ENCODE measurements at places on chromosomes 11 and 22.

GRCh38 chr11:100756559-100756958, 69.5 kb downstream of the ARHGAP42 start:
- no peak for DNase-seq

DNA sequence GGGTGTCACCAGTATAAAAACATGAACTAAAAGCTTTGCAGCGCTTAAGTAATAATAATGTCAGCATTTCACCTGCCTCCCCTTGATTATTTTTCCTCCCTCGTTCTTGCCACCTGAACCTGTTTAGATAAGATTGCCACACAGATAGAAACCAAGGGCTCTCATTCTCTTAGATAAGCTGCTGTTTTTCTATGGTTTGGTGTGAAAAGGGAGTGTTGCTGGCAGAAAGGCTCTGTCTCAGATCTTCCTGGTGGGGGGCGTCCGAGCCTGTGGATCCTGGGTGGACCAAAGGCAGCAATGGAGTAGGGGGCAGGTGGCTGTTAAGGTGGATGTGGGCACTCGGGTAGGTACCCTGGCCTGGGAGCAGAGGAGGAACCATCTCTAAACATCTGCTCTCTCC, 147.5 kb downstream of the ST3GAL4 start:
- DNase-seq: no peak

DNA sequence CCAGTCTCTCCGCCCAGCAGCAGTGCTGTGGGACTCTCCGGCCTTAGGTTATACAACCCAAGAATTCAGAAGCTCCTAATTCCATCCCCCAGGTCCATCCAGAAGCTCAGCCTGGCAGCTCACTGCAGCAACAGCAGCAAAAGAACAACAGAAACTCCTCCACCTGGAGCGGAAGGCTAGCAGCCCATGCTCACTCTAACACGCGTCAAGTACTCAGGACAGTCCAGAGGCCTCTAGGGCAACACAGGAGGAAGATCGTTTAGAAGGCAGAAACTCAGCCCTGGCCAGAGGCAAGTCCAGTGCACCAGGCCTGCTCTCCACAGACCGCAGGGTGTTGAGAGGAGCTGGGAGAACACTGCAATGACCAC, 17.1 kb downstream of the PLA2G6 start:
- no peak for DNase-seq

- no peak for DNase-seq
Measured at GRCh38 chr11:76218449-76219178, 12.3 kb upstream of the WNT11 start.

DNA sequence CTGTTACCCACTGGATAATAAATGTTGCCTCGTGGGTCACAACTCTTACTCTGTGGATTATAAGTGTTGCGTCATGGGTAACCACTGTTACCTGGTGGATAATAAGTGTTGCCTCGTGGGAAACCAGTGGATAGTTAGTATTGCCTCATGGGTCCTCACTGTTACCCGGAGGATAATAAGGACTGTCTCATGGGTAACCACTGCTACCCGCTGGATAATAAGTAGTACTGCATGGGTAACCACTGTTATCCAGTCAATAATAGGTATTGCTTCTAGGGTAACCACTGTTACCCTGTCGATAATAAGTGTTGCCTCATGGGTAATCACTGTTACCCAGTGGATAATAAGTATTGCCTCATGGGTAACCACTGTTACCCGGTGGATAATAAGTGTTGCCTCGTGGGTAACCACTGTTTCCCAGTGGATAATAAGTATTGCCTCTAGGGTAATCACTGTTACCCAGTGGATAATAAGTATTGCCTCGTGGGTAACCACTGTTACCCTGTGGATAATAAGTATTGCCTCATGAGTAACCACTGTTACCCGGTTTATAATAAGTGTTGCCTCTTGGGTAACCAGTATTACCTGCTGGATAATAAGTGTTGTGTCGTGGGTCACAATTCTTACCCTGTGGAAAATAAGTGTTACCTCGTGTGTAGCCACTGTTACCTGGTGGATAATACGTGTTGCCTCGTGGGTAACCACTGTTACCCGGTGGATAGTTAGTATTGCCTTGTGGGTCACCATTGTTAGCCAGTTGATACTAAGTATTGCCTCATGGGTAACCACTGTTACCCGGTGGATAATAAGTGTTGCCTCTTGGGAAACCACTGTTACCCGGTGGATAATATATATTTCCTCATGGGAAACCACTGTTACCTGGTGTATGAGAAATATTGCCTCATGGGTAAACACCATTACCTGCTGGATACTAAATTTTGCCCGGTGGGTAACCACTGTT, 15.7 kb upstream of the NXPE4 start:
- no peak for DNase-seq

- DNase-seq: no peak
Measured at GRCh38 chr11:43948341-43949225, 6.1 kb downstream of the C11orf96 start.
